ENCODE measurements at places on chromosomes 4 and X.

GRCh38 chrX:54934890-54935289, 14.3 kb downstream of the TRO start:
- DNase-seq: no peak

DNA sequence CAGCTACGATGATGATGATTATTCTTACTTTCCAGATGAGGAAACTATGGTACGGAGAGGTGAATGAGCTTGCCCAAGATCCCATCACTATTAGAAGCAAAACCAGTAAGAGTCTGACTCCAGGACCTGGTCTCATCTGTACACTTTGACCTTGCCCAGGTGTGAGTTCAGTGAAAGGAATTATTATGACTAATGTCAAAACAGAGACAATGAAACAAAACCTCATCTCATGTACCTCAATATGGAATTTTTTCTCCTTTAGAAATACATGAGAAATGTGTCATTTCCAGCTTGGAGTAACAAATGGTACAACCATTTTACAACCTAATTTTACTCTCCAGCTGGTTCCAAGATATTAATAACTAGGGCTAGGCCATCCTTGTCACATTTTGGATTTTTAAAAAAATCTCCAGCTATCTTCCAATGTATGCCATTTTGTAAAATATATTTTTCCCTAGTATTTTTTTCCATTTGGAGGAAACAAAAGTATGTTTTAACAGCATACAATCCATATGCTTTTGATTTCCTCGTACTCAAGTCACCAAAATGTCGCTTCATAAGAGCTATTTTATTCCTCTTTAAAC, 213.8 kb downstream of the PTTG2 start:
- no peak for DNase-seq

- DNase-seq: no peak
These were observed 399.7 kb downstream of the PABPC4L start for GRCh38 chr4:133801883-133802282.

DNA sequence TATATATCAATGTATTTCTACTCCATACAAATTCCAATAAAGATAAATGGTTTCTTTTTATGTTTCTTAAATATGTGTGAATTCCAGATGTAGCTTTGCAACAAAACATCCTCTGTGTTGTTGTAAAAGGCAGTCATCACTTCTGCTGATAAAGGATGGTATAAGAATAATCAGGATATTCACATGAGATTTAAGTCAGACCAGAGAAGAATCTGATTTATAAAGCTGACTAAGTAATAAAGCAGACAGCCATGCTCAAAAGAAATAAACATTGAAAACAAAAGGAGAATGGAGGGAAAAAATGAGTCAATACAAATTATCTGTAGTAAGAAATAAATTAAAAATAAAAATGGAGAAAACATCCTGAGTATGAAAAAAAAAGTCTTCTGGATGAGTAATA, 27.0 kb upstream of the SLC7A11 start:
- DNase-seq: no peak

DNA sequence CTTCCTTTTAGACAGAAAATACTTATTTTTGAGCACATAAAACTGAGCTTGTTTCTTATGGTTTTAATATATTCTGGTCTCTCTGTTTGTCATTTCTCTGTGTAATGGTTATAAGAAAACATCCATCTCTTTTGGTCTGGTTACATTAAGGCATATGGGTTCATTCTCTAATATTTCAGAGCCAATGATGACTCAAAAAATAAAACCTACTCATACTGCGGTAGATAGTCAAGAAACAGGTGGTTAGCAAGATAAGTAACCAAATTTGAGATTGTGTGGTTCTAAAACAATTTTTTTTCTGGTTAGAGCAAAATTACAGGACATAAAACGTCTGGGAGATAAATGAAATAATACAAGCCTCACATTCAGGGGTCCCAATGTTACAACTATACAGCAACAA, 654.5 kb downstream of the STIM2 start:
- no peak for DNase-seq

All from activated naive CD4-positive, alpha-beta T cell (primary cell).